ENCODE measurements at places on chromosomes 3 and 15.

GRCh38 chr15:98888820-98889479, 118.6 kb downstream of the PGPEP1L start:
- no peak for DNase-seq

DNA sequence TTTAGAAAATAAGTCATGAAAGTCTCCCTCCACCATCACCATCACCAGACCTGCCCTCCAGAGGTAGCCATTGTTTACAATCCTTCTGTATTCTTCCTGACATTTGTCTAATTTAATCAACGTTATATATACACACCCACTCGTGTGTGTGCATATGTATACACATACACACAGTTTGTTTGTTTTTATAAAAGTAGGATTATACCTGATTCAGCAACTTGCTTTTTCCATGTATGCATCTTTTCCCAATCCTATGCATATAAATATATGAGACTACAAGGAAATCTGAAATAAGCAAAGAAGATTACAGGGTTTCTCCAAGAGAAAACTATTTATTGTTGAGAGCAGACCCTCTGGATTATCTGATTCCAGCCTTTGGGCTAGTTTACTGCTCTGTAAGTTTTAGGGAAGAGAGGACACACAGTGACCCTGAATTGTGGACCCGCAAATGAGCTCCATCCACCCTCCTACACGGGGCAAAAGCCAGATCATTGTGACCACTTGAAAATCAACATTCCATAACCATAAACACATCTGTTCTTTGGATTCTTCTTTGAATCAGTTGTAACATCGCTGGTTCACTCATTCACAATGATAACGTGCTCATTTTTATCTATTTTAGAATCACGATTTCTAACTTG, 104.3 kb downstream of the CPN2 start:
- no peak for DNase-seq

DNA sequence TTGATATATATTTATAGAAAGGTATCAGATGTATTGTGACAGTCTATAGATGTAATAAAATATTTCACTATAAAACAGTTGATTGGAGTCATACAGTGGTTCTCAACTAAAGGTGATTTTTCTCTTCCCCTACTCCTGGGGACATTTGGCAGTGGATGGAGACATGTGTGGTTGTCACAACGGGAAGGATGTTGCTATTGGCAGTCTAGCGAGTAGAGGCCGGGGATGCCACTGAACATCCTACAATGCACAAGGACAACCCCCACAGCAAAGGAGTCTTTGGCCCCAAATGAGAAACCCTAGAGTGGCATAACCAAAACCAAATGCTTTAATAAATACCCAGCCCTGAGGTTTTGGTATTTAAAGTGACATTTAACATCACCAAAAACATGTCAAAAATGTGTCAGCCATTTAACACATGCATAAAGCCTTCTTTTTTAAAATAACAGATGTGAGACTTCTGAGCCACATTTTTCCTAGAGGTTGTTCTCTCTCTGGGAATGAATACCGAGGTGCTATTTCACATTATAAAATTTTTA, 367.5 kb downstream of the PTPRG start:
- no peak for DNase-seq

GRCh38 chr15:74780523-74781430, 1.1 kb upstream of the CSK start:
- DNase-seq: peak; percentile 50

Data from naive B cell (primary cell).